NCI-H1092 treated with DMSO at 0.1 percent for 48 hours (cell line): ENCODE measurements at places on chromosomes 12 and 14.

GRCh38 chr14:92865674-92866073 is 57.3 kb upstream of the CHGA start:
- DNase-seq: no peak

GRCh38 chr14:28596391-28596790 is 170.2 kb upstream of the FOXG1 start:
- DNase-seq: no peak

- no peak for DNase-seq
Observed at GRCh38 chr12:70581208-70581607, 56.0 kb downstream of the PTPRB start.

DNA sequence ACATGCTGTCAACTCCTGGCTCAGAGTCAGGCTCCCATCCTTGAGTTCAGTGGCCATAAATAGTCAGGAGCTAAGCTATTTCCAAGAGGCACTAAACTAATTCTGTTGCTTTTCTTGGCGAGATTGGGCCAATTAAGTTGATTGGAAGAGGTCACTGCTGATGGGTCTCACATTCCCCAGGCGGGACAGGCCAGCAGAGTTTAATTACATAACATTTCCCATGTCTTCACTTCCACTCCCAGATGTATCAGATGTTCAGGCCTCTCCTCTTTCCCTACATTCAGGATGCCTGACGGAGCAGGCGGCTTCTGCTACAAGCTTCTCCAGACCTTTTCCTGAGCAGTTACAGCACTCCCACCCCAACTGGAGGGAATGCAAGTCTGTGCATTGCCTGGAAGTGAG is 5.3 kb downstream of the NTF3 start:
- no peak for DNase-seq

DNA sequence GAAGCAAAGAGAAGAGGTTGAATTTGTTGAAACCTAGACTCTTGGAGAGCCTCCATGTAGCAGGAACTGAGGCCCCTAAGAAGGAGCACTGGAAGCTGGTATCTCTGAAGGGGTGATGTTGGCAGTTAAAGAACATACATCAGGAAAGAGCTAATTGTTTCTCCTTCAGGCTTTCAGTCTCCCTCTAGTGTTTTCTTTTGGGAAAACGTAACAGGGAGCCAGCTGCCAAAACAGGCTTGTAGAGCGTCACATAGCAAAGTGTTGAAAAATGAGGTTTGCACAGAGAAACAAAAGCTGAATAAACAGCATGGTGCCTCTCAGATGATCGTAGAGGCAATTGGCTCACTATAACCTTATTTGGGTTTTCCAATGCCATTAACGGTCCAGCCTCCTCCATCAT is 46.9 kb upstream of the CAND1 start:
- peak; percentile 31 for DNase-seq

GRCh38 chr12:110501399-110501751 is 536 bp downstream of the VPS29 start:
- DNase-seq: peak; percentile 20

DNA sequence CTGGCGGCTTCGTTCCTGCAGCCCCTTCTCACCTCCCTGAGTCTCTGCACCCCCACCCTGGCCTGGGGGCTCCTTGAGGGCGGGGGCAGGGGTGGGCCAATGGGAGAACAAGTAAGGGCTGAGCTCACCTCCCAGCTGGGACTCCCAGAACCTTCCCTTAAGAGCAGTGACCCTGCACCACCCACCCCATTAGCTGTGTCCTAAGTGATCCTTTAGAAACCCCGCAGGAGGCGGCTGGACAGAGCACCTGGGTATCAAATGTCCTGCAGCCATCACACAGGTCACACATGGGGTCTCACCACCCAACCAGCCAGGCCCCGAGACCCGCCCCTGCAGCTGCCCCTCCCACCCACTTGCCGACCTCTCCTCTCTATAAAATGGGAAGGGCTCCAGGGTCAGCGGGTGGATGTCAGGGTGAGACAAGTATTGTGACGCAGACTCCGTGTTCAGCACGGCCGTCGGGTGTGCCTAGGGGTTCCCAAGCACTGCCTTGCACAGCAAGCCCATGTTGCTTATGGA is 151.2 kb upstream of the C14orf180 start:
- no peak for DNase-seq

DNA sequence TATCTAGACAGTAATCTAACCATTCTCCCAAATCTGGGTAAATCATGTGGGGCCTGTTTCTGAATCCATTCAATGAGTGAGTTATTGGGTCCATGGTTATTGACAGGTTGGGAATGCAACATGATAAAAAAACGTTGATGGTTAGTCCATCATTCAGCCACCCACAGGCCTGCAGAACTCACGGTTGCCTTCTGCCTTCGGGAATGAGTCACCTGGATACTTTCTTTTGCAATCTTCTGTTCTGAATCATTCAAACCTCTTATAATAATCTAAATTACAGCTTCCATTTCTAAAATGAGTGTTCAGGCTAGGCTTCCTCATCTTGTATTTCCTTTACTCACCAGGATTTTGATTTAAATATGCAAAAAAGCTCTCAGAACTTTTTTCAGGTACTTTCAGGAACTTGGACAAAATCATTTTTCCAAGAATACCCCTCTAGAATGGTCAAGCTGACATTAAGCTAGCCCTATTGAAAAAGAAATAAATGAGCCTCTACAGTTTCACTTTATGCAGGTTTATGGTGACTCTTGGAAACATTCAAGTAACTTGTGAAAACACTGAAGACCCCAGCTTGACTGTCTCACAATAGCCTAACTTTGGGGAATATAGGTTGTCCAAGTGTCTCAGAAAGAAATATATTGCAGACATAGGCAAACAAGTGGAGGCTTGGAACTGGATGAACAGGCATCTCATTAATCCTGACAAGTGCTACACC is 94.4 kb downstream of the KCNK10 start:
- DNase-seq: no peak

- DNase-seq: peak; percentile 83
Observed at GRCh38 chr14:60485598-60486251, at the start of gene C14orf39. C14orf39 (minus strand) TSS chr14:60486063; CDS start chr14:60485078, 985 bp downstream.

DNA sequence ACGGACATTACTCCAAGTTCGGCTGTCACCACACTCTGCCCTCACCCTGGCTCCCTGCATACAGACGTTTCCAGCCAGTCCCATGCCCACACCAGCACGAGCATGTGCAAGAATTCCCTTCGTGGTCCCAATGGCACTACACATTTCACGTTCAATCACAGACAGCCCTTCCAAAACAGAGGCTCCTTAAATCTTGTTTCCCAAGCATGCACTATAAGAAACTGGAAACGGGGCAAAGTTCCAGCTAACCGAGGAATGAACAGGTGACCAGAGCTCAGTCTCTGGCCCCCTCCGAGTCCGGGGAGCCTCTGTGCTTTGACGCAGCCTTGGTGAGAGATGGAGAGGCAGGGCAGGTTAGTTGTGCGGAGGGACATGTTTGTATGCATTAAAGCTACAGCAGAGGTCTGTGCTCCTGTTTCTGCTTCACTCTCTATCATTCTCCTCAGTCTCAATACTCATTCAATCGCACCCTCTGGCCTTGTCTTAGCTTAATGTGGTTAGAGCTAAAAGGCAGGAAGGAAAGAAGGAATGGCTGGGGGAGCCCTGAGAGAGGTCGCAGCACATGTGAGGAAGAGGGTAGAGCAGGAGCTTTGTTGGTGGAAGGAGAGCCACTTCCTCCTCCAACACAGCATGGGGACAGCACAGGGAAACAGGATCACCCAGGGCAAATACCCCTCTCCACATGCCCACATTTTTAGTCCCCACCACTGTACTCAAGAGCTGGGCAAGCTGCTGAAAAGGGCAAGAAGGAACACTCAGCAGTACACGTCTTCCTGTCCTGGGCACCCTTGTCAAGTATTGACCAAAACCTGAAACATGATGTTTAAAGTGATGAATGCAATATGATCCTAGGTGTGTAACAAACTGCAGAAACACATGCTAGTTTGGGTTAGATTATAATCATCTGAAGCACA is 12.2 kb upstream of the SELPLG start:
- DNase-seq: no peak

DNA sequence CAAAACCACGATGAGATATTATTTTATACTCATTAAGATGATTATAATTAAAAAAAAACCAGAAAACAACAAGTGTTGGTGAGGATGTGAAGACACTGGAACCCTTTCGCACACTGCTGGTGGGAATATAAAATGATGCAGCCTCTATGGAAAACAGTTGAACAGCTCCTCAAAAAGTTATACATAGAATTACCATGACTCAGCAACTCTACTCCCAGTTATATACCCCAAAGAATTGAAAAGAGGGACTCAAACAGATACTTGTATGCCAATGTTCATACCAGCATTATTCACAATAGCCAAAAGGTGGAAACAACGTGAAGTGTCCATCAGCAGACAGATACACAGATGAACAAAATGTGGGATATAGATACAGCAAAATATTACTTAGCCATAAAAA is 53.1 kb downstream of the TAOK3 start:
- no peak for DNase-seq

DNA sequence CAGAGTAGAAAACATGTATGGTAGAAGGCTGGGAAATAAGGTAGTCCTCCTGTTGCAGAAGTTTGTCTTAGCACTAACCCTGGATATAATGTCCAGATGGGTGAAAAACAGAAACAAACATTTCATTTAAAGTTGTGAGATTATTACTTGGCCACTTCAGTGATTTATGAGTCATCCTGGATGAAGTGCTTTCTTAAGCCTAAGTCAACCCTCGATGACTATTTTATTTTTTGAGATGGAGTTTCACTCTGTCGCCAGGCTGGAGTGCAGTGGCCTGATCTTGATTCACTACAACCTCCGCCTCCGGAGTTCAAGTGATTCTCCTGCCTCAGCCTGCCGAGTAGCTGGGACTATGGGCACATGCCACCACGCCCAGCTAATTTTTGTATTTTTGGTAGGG is 10.2 kb downstream of the DLST start:
- DNase-seq: no peak

DNA sequence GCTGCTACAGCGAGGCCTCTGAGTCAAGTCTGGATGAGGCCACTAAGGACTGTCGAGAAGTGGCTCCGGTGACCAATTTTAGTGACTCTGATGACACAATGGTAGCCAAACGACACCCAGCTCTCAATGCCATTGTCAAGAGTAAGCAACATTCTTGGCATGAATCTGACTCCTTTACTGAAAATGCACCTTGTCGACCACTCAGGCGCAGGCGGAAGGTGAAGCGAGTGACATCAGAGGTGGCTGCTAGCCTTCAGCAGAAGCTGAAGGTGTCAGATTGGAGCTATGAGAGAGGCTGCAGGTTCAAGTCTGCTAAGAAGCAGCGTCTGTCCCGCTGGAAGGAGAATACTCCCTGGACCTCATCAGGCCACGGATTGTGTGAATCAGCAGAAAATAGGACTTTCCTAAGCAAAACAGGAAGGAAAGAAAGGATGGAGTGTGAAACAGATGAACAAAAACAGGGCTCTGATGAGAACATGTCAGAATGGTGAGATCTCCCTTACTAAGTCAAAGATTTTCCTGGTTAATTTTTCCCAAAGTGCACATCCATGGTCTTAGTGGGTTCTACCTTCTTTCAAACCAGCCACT is 2.9 kb downstream of the GPATCH2L start:
- DNase-seq: no peak

DNA sequence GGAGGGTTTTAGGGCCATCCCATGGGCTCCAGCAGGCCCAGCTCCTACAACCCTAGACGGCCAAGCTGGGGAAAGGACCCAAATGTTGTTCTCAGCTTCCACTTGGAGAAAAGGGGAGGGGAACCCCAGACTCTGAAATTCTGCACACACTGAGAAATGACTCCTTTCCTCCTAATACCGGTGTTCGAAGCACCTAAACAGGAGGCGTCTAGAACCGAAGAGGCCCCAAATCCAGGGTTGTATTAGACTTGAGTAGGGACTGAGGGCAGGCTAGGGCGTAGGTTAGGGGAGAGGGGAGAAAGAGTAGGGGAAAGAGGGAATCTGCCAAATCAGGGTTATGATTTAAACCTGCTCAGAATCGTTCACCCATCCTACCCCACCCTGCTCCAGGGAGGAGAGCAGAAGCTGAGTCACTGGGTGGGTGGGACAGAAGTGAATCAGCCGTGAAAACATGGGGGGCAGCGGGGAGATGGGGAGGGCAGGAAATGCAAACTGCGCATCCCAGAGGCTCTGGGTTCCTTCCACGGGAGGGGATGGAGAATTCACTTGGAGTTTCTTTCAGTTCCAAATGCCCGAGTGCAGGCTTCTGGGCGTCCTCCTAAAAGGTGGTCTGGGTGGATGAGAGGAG is 1.0 kb downstream of the IGFBP6 start:
- no peak for DNase-seq

DNA sequence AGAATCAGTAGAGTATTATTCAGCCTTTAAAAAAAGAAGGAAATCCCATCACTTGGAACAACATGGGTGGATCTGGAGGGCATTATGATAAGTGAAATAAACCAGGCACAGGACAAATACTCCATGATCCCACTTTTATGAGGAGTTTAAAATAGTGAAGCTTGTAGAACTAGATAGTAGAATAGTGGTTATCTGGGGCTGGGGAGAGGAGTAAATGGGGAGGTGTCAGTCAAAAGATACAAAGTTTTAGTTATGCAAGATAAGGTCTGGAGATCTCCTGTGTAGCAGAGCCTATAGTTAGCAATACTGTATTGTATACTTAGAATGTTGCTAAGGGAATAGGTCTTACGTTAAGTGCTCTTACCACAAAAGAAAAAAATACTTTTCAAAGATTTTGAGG is 64.9 kb downstream of the RIC8B start:
- no peak for DNase-seq

GRCh38 chr12:71472441-71472911 is 32.9 kb downstream of the LGR5 start:
- no peak for DNase-seq

DNA sequence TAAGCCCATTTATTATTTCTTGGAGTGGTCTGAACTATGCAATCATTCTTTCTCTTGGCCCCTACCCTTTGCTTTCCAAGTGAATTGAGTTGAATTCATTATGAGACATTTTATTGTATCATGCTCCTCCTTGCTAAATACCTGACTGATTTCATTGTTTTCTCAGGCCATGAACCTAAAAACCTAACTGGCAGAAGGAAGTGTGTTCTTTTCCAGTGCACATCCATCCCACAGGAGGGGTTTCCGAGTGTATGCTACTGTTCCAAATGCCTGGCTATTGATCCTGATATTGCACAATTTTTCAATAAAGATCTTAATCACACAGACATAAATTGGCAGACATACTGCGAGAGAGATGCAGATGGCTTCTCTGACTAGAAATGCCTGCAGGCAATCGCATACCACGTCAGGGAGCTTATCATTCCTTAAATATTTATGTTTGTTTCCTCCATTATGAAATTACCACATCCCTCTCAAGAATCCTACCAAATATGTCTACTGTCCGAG is 162.2 kb upstream of the EGLN3 start:
- no peak for DNase-seq

DNA sequence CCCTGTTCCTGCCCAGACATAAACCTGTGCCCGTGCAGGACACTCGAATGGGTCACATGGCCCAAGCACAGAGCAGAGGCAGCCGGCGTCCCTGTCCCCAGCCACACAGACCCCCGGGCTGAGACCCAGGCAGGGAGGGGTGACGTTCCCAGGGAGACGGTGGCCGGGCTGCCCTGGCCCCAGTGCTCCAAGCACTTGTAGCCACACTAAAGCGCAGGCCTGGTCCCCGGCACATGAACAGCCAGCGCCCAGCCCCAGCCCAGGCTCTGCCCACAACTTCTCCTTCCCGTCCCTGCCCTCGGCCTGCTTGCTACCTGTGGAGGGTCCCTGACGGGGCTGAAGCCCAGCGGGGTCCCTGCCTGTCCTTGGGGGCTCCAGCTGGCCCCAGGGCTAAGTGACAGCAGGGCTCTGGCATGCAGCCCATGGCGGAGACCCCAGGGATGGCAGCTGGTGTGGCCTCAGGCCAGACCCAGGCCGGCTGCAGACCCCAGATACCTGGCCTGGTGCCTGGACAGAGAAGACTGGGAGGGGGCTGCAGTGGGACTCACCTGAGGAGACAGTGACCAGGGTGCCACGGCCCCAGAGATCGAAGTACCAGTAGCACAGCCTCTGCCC is 338.4 kb downstream of the TMEM121 start:
- peak; percentile 53 for DNase-seq
